ENCODE measurements at places on chromosomes 7 and 10.

GRCh38 chr7:129127154-129127553 lies 17.4 kb upstream of the TSPAN33 start:
- no peak for DNase-seq

DNA sequence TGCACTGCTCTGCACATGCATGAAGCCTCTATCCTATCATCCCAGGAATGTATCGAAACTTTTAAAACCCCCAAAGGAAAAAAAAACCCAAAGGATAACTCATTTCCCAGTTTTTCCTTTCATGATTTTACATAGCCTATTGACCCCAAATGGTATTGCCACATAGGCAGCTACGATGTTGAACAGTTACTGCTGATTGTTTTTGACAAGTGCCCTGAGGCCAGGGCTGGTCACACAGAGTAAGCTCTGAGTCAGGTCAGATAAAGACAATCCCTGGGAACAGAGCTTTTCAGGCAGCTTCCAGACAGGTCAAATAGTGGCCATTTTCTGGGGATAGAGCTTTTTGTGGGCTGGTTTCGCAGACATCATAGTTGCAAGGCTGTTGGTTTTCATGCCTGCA lies 52.1 kb downstream of the MYL10 start:
- DNase-seq = no peak

- DNase-seq = no peak
These were observed 295.4 kb downstream of the CDK14 start for GRCh38 chr7:90891529-90891928.

DNA sequence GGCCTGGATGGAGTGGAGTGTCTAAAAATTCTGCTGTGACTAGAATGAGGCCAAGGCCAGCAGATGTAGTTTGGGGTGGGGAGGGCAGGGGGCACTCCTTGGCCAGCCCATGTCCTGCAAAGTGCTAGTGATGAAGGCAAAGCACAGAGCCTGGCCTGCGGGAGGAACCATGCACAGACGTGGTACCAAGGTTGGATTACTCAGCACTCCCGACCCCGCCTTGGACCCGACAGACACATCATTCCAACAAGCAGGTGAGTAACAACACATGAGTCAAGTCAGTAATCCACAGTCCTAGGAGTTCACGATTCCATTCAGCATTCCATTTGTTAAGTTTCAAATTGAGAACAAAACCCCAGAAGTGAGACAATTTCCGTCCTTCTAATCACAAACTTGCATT lies 317.3 kb downstream of the TCERG1L start:
- no peak for DNase-seq

DNA sequence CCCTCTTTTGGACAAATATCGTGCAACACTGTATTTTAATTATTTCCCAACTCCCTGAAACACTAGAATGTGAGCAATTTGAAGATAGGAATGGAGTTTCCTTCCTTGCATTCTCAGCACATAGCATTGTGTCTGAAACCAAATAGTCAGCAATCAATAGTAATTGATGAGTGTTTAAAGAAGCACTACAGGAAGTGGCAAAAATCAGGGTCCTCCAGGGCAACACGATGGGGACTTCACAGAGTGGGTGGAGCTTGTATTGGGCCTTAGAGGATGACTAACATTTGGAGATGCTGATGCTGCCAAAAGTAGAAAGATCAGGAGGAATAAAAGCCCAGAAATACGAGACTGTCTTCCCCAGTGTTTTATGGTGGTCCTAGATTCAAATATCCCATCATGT lies 94.9 kb downstream of the NPSR1 start:
- DNase-seq = no peak

DNA sequence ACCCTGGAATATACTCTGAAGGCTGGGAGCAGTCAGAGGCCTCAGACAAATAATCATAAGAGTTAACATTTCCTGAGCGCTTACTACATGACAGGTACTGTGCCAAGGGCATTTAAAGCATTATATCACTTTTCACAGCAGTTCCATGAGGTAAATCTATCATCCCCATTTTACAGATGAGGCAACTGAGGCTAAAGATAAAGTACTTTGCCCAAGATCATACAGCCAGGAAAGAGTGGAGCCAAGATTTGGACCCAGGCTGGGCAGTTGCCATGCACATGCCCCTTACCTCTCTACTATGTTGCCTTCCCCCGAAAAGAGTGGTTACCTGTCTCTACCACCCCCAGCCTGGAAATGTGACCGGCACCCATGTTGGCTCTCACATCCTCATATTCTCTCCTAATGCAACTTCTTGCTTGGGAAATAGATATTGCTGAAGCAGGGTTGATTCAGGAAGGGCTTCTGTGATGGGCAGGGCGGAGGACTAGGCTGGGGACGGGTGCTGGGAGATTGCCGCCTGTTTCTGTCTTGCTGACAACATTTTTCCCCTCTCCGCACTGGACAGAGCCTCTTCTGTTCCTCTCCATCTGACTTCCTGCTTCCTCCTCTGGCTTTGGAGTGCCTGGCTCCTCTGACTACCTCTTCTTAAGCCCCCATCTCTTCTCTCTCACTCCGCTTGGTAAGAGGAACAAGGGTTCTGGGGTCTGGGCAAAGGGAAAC lies 13.8 kb downstream of the SMO start:
- no peak for DNase-seq

DNA sequence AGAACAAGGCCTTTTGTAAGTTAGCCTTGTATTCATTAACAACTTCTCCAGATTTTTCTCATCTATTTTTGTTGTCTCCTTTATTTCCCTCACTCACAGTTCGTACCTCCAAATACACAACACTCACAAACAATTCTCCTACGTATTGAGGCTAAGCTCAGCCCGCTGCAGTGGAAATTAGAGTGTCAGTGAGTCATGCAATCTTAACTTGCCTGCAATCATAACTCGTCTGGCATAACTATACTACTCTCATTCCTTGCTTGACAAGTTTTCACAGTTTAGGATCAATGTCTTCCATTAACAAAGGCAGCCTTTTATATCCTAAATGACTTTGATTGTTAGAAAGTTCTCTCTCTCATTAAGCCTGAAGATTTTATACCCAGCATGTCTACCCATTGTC lies 23.8 kb downstream of the TMEM196 start:
- peak; percentile 25 for DNase-seq

- peak; percentile 2 for DNase-seq
These were observed 177.0 kb downstream of the AUTS2 start for GRCh38 chr7:69775231-69775771.

DNA sequence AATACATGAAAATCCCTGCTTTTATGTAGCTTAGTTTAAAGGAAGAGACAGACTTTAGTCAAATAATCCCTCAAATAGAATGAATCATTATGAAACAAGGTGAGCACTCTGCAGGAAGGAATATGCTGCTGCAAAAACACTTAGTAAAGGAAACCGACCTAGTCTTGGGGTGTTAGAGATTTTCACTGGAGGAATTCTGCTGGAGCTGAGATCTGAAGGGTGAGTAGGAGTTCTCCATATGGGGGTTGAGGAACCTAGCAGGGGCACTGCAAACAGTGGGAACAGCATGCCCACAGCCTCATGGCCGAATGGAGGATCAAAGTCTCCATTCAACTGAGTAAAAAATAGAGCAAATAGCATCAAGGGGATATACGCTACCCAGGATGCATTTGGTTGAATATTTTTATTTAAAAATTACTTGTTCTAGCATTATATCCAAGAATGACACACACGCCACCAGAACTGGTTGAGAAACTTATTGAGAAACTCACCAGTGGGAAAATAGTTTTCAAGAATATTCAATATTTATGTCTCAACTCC lies 3.5 kb downstream of the ITIH2 start:
- DNase-seq = no peak

DNA sequence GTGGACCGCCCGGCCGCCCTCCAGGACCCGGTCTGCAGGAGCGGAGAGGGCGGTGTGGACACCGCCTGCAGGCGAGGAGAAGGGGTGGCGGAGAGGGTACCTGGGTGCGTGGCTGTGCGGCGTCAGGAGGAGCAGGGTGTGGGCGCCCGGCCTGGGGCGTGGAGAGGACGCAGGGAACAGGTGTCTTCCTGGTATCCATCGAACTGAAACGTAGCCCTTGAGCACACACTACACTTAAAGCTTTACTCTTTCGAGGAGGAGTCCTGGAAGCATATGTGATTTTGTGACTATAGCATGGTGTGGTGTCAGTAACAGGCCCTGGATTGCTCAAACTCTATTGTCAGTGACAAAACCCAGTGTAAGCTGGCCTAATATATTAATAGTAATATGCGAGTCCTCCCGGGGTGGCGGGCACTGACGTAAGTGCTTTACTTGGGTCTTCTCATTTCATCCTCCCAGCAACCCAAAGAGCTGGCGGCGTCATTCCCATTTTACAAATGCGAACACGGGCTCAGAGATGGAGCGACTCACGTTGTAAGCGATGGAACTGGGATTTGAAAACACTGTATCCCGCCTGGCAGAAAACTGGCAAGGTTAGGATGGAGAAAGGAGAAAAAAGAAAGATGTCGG lies 508 bp upstream of the TECPR1 start:
- peak; percentile 14 for DNase-seq

DNA sequence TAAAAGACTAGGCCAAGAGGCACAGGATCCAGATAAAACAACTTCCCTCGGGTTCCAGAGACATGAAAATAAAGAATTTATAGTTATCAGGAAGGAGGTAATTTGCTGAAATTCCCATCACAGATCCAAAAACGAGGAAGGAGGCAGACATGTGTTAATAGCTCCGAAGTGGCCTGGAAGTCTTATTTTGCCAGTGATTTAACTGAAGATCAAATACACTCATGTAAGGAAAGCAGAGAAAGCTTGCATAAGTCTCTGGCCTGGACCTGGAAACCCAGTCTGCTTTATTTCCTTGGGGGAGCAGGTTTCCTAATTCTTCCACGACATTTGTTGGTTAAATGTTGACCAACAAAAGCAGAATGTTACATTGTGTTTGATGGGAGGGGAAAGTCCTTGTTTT lies 498.7 kb upstream of the C7orf33 start:
- no peak for DNase-seq

GRCh38 chr7:85125176-85125575 lies 61.7 kb downstream of the SEMA3D start:
- DNase-seq = no peak
